ENCODE measurements at places on chromosomes 7 and 10.
A peak's percentile ranks its signal among the peaks of the same experiment; 100 is the strongest.

DNA sequence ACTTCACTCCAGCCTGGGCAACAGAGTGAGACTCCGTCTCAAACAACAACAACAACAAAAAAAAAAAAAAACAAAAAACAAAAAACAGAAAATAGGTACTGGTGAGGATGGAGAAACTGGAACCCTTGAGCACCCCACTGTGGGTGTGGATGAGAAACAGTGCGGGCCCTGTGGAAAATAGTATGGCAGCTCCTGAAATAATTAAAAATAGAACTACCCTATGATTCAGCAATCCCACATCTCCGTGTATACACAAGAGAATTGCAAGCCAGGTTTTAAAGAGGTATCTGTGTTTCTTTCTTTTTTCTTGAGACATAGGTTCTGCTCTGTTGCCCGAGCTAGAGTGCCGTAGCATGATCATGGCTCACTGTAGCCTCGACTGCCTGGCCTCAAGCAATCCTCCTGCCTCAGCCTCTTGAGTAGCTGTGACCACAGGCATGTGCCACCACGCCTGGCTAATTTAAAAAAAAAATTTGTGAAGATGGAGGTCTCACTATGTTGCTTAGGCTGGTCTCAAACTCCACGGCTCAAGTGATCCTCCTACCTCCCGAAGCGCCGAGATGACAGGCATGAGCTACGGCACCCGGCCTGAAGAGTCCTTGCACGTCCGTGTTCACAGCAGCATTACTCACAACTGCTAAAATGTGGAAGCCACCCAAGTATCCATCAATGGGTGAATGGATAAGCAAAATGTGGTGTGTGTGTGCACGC, 39.5 kb downstream of the EBF3 start:
- DNase-seq: no peak

DNA sequence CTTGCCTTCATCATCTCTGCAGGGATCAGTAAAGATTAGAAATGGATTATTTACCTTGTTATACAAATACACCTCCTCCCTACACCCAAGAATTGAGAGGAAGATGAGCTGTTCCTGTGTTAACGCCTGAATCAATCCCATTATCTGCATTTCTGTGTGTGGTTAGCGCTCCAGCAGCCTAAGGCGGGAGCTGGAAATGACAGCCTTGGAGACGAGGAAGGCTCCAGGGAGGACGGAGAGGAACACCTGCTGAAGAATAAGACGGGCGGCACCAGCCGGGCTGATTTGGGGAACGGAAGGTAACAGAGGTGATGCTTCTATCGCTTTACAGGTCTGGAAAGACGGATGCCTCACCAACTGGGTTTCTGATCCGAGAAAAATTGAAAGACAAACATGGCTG, 34.2 kb upstream of the DDC start:
- DNase-seq: no peak

GRCh38 chr7:131844369-131844768, 287.9 kb upstream of the PODXL start:
- no peak for DNase-seq

DNA sequence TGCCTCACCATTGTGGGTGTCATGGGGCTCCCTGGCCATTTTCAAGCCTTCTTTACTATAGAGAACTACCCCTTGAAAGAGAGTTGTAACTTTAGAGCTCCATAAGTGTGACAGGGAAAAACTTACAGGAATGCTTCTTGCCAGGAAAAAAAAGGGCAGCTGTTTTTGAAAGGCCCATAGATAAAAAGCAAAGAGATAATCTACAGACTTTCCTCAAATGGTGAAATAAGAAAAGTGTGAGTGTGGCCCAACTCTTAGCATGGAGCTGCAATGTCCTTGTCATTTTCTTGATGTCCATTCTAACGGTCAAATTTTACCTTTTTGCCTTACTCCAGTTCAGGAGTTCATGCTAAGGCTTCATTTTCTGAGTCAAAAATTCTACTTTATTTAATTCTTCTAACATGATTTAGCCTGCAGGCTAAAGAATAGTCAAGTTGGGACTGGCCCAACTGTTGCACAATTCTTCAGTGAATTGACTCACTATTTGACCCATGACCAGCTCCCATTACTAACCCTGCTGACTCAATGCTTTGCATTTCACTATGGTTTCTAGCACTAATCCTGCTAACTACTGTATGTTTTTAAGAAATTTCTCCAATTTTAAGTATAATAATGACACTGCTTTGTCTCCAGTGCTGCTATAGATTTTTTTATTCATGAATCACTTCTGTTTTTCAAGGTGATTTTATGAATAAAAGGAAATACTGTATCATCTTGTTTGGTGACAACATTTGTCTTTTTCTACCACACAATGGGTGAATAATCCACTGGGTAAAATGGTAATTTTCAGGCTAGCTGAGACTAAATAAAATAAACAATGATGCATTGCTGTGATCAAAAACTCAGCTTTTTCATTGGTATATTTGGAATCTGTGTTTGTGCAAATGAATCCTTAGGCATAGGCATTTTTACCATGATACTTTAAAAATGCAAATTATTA, 41.4 kb upstream of the SGCE start:
- no peak for DNase-seq

DNA sequence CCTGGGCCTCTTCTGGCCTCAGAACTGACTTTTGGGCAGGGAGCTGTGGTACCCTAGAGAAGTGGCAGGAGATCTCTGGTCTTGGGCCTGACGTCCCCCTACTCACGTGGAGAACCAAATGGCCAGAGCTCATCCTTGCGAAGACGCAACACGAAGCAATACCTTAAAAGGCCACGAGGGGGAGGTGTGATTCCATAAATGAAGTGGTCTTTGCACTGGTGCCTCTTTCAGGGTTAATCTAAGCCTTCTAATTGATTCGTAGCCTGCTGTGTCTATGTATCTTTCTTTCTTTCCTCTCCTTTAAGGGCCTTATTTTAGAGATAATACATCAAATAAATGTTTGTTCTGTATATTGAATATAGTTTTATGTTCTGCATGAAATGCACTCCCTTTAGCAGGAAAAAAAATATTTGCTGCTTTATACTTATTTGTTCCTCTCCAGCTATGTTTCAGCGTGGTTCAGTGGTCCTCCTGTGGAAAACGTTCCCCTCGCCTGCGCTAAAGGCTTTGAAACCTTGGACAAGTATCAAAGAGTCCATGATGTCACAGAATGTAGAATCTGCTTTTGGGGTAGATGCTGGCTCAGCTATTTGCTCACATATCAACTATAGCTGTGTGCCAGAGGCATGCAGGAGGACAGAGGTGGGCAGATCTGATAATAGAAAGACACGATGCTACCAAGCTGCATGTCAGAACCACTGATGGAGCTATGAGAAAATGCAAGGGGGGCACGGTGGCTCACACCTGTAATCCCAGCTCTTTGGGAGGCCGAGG, 41.0 kb downstream of the STRA8 start:
- peak; percentile 72 for DNase-seq

Data from OCI-LY7 (cell line).